ENCODE measurements at places on chromosomes 3 and 15. TPM values are rescaled to one million over a fixed set of nuclear protein-coding genes. Genes with fewer than 3 reads are reported as not detected.

GOLGA8S gene
- under 0.01 TPM for total RNA-seq

CCDC54 gene
- not detected for total RNA-seq

CORO2B gene
- total RNA-seq: 9.7 TPM

CHST2 gene
- total RNA-seq: 1.1 TPM

SEMA7A gene
- total RNA-seq: 27.8 TPM

LRTM1 gene
- total RNA-seq: not detected

NRG4 gene
- not detected for total RNA-seq

TMCO5A gene
- total RNA-seq: not detected

FOXP1 gene
- 132 TPM for total RNA-seq

PRICKLE2 gene
- 14.2 TPM for total RNA-seq

SAXO2 gene
- not detected for total RNA-seq

DUOXA2 gene
- total RNA-seq: not detected

GUCA1C gene
- not detected for total RNA-seq

CHRM5 gene
- total RNA-seq: under 0.01 TPM

ATP8B4 gene
- 0.54 TPM for total RNA-seq

PRRT3 gene
- 1.4 TPM for total RNA-seq

IL16 gene
- 0.18 TPM for total RNA-seq

CELF6 gene
- not detected for total RNA-seq

RPL39L gene
- total RNA-seq: 32.5 TPM

ZNF502 gene
- 5.7 TPM for total RNA-seq

TPRG1 gene
- not detected for total RNA-seq

SHC4 gene
- total RNA-seq: 2.5 TPM

ONECUT1 gene
- not detected for total RNA-seq

TRIM42 gene
- not detected for total RNA-seq

MST1R gene
- total RNA-seq: not detected

PTH1R gene
- total RNA-seq: 0.18 TPM

FAM107A gene
- total RNA-seq: not detected

PRKAR2A gene
- 48.2 TPM for total RNA-seq

BCL6 gene
- 22.6 TPM for total RNA-seq

EOMES gene
- not detected for total RNA-seq

PAK6 gene
- not detected for total RNA-seq

COLQ gene
- 0.18 TPM for total RNA-seq

ANAPC13 gene
- total RNA-seq: 82.8 TPM

HES1 gene
- 8.3 TPM for total RNA-seq

AGTR1 gene
- total RNA-seq: 3.3 TPM

GOLGA8K gene
- not detected for total RNA-seq

All from IMR-90 (cell line).